RPMI7951 (cell line): ENCODE measurements at places on chromosomes 5 and 9. TPM values are rescaled to one million over a fixed set of nuclear protein-coding genes. Genes with fewer than 3 reads are reported as not detected.

GRCh38 chr9:72856972-72857623 is 95.8 kb downstream of the ALDH1A1 start:
- DNase-seq = peak; percentile 59

- no peak for DNase-seq
Observed at GRCh38 chr5:51379331-51379700, 3.9 kb upstream of the ISL1 start.

DNA sequence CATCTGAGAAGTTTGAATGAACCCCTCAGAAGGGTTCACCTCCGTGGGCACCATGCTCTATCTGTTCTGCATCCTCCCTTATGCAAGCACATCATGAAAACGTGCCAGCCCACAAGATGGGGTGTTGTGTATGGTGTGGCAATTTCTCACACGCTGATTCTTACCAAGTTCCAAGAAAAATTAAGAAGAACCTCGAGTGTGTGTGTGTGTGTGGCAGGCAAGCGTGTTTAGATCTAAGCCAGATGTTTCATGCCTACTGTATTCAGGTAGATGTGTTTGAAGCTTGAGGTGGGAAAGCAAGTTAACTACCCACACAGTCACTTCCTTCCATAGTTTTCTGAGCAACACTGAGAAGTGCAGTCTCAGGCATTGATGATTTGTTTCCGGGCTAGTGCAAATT is 77.7 kb upstream of the GNA14 start:
- no peak for DNase-seq

DNA sequence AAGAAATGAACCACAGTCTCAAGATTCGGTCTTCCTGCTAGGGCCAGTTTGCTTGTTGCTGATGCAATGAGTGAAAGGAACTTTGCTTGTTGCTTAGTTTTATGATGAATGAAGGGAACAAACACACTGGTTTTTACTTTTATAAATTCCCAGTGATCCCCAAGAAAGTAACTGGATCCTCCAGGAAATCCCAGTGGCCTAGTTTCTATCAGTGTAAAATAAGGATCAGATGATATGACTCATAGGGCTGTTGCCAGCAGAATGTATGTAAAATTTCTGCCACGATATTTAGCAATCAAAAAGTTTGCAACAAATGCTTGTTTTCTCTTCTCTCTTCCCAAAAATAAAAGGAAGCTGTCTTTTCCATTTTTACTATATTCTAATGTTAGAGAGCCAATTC is 160.1 kb upstream of the CDKN2B start:
- DNase-seq = peak; percentile 59

GRCh38 chr5:151755383-151755782 is 3.0 kb downstream of the ATOX1 start:
- DNase-seq = no peak

Gene CHSY3
- 0.48 and 0.49 TPM in 2 replicates for total RNA-seq
